ENCODE measurements at places on chromosomes 7 and 10.

DNA sequence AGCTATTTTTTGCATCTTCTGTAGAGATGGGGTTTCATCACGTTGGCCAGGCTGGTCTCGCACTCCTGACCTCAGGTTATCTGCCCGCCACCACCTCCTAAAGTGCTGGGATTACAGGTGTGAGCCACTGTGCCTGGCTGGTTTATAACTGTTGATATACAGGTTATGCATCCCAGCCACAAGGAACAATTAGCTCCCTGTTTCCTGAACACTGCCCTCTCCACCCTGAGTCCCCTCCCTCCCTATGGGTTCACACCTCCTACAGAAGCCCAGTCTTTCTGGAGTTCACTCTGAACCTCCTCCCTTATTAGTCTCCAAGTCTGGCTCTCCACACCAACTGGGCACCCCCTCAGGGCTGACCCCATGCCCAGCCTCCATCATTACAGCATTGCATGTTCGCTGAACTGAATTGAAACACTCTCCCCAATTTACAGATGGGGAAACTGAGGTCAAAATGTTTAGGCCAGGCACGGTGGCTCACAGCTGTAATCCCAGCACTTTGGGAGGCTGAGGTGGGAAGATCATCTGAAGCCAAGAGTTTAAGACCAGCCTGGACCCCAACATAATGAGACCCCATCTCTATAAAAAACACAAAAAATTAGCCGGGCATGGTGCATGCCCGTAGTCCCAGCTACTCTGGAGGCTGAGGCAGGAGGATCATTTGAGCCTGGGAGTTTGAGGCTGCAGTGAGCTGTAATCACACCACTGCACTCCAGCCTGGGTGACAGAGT, 1.7 kb upstream of the CLIP2 start:
- DNase-seq: no peak

DNA sequence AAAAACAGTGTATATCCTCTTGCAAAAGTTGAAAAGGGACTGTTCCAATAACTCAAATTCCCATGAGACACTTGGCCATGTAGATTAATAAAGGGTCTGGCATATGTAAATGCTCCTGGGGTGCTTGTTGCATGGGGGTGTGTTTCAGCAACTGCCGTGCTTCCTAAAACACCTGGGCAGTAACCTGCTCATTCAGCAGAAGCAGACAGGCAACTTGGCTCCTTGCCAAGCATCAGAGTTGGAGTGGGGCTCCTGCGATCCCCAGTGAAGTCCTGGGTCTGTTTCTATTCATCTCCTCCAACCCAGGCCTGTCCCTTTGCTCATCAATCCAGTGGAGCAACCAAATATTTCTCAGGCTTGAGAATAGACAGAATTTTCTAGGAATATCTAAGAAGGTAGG, 42.2 kb upstream of the ADAM12 start:
- no peak for DNase-seq

- no peak for DNase-seq
These were observed 198.3 kb downstream of the GRID1 start for GRCh38 chr10:86168256-86168655.

- no peak for DNase-seq
These were observed 286.7 kb downstream of the CACNA2D1 start for GRCh38 chr7:82156893-82157292.

- DNase-seq: no peak
These were observed 303.8 kb downstream of the PRKG1 start for GRCh38 chr10:51377932-51378599.

DNA sequence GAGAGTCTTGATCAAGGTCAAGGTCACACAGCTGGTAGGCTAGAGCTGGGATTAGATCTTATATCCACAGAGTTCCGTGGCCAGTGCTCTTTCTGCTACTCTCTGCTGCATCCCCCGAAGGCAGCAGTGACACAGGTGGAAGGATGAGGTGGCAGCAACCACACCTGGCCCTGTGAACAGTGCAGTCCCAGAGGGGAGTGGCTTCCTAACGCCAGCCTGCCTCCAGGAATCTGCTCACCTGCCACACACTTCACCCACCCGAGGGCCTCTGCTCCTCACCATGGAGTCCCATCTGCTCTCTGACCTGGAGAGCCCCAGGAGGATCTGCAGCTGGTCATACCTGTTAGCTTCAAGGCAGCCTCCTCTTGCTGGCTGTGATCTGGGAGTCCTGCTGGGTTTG, 484.2 kb downstream of the PLXNA4 start:
- DNase-seq: no peak

- DNase-seq: no peak
These were observed 107.6 kb downstream of the DIP2C start for GRCh38 chr10:581776-582330.

GRCh38 chr10:70578371-70578947, 24.1 kb downstream of the PRF1 start:
- DNase-seq: no peak

GRCh38 chr10:116704926-116705325, 37.4 kb downstream of the HSPA12A start:
- DNase-seq: no peak
